Stimulated activated CD4-positive, alpha-beta T cell treated with anti-CD3 and anti-CD28 coated beads, Interleukin-1b, Interleukin-23, amount 100 ng/mL, for 4 hours (primary cell): ENCODE measurements at places on chromosomes 11 and 22.
A peak's percentile ranks its signal among the peaks of the same experiment; 100 is the strongest.

DNA sequence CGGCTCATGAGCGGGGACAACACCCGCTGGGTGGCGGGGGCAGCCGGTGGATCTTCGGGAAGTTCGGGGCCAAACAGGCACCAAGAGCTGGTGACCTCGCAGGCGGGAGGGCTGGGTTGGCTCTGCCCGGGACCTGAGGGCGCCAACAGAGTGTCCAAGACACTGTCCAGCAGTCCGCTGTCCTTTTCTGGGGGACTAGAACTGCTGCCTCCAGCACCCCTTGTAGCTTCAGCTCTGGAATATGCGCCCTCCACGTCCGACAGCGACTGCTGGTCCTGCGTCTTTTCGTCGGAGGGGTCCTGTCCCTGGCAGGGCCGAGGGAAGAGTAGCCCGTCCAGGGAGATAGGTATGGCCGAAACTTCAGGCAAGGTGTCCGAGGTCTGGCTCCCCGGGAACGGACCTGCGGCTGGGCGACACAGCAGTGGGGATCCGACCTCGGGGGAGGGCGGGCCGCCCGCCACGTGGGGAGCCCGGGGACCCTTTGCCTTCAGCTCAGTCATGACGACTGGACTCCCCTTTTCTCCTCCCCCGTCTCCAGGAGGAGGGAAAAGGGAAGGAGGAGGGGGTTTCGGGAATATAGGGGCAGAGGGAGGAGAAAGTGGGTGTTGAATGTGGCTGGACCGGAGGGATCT, 926 bp downstream of the PGR start:
- DNase-seq: no peak

DNA sequence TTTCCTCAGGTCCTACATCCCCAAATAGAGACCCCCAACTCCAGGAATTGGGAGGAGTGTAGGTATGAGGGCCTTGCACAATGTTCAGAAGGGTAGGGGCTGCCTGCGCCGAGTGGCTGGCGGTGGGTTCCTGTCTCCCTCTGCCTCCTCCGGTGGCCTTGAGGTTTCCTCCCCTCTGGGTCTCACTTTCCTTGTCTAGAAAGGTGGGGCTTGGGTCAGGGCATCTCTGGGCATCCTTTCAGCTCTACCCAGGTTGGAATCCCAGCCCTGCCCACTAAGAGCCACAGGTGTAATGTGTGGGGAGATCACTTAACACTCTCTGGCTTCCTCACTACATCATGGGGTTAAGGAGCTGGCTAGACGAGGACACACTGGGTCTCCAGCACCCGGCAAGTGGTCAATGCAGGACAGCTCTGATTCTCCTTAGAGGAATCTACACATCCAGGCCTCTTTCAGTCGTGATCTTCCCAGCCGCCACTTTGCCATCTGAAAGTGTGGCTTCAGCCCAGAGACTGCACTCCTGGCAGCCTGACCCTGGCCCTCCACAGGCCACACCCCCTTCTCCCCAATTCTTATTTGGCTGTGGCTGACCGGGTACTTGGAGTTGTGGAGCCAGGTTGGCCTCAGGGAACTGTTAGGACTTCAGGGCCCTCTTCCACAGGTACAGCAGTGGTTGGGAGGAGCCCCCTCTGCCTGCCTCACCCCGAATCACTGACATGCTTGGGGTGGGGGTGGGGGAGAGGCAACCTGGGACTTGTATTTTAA, 22.1 kb downstream of the PRDM11 start:
- DNase-seq: no peak

DNA sequence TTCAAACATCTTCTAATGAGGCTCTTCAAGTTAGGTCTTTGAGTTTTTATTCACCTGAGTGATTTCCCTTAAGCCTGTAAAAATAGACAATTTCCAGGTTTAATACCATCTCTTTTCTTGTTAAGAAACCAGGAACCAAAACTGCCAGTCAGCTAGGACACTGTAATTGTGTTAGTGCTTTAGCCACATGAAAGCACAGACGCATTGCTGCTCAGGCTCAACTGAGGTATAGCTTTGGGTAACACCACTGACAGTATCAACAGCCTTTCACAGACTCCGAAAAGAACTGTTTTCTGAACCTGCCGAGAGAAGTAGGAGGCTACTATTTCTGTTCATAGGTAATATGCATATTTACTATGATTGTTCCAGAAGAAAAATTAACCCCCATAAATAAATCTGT, 768.7 kb downstream of the ETS1 start:
- no peak for DNase-seq

- no peak for DNase-seq
Measured at GRCh38 chr11:71118671-71119250, 133.6 kb downstream of the SHANK2 start.

- DNase-seq: no peak
Measured at GRCh38 chr22:27495325-27495724, 306.2 kb downstream of the MN1 start.

- no peak for DNase-seq
Measured at GRCh38 chr11:96257972-96258934, 84.7 kb downstream of the MAML2 start.

- DNase-seq: no peak
Measured at GRCh38 chr22:48683640-48684039, 1144.0 kb downstream of the BRD1 start.

DNA sequence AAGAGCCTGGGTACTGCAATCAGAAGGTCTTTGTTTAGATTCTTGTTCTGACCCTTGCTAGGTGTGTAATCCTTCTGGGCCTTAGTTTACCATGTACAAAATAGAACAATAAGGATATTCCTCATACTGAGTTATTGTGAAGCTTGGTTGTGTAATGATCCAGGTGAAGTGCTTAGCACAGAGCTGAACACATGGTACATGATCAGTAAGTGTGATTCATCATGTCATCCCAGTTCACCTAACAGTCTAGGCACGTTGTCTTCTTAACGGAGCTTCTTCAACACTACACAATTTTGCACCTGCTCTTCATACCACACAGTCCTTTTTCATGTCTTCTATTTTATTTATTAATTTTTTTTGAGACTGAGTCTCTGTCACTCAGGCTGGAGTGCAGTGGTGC, 234.3 kb upstream of the TENM4 start:
- no peak for DNase-seq

- no peak for DNase-seq
Measured at GRCh38 chr11:69049490-69049867, 747 bp downstream of the TPCN2 start.

DNA sequence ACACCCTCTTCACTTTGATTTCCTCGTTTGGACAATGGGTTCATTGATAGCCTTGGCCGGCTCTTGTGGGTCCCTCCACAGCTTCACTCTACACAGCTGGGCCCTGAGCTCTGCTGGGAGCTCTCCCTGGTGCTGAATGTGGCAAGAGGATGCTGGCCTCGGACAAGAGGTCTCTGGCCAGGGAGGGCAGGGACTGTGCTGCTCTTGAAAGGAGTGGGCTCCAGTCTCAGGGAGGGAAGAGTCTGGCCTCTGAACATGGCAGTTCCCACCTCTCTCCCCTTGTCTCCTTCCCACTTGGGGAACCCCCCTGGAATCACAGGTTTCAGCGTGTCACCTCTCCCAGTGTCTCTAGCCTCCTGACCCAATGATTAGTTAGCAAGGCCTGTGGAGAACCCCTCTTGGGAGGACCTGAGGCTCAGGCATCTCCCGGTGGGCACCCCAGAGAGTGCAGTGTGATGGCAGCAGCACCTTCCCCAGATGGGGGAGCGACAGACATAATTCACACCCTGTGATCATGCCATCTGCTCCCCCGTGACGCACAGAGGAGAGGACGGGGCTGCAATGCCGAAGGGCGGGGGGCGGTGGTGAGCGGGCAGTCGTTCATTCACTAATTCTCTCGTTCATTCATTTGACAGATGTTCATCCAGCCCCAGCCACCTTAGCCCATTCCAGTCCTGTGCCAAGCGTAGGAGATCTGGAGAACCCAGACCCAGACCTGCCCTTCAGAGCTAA, 2.8 kb upstream of the CABP7 start:
- DNase-seq: no peak

GRCh38 chr11:10305262-10305963, 540 bp downstream of the ADM start:
- DNase-seq: peak; percentile 22

DNA sequence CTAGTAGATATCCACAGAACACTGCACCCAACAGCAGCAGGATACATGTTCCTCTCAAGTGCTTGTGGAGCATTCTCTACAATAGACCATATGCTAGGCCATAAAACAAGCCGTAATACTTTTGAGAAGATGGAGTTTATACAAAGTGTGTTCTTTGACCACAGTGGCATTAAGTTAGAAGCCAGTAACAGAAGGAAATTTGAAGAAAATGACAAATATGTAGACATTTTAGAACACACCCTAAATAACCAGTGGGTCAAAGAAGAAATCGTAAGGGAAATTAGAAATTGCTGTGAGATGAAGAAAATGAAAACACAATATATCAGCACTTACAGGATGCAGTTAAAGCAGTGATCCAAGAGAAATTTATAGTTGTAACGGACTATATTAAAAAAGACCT, 163.4 kb downstream of the TBC1D22A start:
- DNase-seq: no peak

DNA sequence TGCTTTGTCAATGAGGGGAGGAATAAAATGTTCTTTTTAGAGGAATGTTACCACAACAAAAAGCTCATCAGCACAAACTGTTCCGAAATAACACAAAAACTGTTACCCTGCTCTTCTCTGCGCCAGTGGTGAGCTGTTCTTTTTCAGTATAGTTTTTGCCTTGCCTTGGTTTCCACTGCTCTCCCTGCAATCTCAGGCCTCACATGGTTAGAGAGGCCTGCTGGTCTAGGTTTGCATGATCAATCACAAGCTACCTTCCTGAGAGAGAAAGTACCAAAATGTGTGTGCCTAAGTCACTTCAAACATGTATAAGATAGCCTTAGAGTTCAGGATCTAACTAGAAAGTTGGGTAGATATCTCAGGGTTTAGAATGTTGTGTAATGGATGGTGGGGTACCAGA, 114.6 kb downstream of the STIM1 start:
- DNase-seq: no peak

- no peak for DNase-seq
Measured at GRCh38 chr22:32175683-32176644, 16.9 kb upstream of the C22orf42 start.

GRCh38 chr11:110158317-110159200, 65.4 kb downstream of the ZC3H12C start:
- no peak for DNase-seq

GRCh38 chr11:27898166-27898565, 197.9 kb upstream of the BDNF start:
- no peak for DNase-seq

- DNase-seq: no peak
Measured at GRCh38 chr11:129996113-129996870, 6.3 kb downstream of the PRDM10 start.

DNA sequence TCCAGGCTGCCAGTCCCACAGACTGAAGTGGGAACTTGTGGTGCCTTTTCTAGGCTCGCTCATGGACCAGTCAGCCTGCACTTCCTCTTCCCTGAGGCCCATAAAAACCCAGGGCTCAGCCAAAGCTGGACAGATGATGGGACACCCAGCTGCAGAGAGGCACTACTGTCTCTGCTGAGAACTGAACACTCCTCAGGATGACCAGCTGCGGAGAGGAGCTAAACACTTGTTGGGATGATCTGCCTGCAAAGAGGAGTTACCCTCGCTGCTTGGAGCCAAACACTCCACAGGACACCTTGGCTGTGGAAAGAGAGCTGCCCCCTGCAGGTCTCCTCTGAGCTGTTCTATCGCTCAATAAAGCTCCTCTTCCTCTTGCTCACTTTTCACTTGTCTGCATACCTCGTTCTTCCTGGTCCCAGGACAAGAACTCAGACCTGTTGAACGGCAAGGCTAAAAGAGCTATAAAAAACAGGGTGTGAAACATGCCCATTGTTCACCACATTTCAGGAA, 465.5 kb downstream of the GUCY1A2 start:
- DNase-seq: no peak

DNA sequence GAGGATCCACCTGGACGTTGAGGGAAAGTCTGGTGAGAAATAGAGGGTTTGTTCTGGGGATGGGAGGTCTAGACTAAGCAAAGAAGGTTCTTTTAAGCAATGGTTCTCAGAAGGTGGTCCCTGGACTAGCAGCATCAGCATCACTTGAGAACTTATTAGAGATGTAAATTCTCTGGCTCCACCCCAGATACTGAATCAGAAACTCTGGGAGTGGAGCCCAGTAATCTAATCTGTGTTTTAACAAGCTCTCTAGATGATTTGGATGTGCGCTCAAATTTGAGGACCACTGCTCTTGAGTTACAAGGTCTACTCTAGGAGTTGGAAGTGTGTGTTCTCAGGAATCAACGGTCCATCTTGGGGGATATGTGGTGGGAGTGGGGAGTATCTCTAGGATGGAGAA, 3.3 kb upstream of the ABCG4 start:
- DNase-seq: no peak

DNA sequence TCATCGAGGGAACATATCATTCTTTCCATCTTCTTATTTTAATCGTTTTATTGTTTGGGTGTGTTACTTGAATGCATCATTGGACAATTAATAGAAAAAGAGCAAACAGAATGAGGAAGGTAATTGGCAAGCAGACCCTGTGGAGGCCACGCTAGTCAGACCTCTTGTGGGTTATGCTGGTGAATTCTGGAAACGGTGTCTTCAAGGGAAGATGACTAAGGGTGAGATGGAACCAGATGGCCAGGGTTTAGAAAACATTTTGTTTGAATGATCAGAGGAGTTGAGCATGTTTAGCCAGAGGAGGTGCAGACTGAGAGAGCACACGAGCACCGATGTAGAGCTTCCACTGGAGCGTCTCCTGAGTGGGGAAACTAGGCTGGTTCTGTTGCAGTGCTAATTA, 8.5 kb downstream of the ST14 start:
- DNase-seq: no peak

DNA sequence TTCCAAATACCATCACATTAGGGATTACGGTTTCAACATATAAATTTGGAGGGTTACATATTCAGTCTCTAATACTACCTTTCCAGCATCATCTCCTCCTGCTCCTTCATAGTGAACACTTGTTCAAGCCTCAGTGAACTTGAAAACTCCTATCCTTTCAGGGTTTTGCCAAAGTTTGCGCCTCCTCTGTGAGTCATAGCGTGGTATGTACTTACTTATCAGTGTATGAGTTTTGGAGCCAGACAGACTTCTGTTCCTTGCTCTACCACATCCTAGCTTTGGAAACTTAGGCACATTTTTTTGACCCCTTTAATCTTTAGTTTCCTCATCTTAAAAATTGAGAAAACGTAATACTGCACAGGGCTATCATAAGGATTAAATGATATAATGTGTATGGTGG, 160.1 kb upstream of the ZC3H12C start:
- no peak for DNase-seq

DNA sequence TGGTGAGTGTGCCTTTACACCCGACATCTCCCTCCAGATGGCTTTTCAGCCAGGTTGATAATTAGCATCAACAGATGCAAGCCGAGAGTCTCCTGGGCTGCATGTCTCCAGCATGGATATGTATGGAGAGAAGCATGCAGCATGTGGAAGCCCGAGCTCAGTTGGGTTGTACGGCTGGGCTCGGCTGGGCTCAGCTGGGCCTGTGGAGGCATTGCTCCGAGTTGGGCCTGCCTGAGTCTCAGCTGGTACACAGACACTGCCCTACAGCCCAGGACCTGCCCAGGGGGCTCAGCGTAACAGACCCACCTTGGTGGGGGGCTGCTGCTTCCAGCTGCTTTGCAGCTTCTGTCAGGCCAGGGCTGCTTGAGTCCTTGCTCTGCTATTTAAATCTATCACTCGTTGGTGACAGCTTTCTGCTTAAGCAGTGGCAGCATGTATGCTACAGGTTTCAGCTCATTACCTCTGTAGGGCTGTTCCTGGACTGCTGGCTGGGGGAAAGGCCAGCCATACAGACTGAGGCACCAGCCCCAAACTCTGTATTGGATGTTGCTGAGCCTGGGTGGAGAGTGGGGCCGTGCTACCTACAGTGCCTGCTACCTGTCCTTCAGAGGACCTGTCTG, 115.5 kb downstream of the TEAD1 start:
- no peak for DNase-seq

GRCh38 chr11:63505857-63506528, at the start of gene LGALS12:
TSS of gene LGALS12 (plus strand) at chr11:63506084. CDS start at chr11:63506459, 375 bp downstream.
- DNase-seq: no peak
